ENCODE measurements at places on chromosomes 2 and 18. TPM values are rescaled to one million over a fixed set of nuclear protein-coding genes. Genes with fewer than 3 reads are reported as not detected.

Gene LCT
- total RNA-seq: not detected

Gene SUMO1
- 112 TPM for total RNA-seq

Gene SPP2
- not detected for total RNA-seq

Gene RAX
- not detected for total RNA-seq

Gene NDC80
- 24.3 TPM for total RNA-seq

Gene KIF5C
- under 0.01 TPM for total RNA-seq

Gene ANKAR
- total RNA-seq: 3.6 TPM

Gene RAB17
- total RNA-seq: 1.6 TPM

Gene ANTXR1
- 8.8 TPM for total RNA-seq

DNA sequence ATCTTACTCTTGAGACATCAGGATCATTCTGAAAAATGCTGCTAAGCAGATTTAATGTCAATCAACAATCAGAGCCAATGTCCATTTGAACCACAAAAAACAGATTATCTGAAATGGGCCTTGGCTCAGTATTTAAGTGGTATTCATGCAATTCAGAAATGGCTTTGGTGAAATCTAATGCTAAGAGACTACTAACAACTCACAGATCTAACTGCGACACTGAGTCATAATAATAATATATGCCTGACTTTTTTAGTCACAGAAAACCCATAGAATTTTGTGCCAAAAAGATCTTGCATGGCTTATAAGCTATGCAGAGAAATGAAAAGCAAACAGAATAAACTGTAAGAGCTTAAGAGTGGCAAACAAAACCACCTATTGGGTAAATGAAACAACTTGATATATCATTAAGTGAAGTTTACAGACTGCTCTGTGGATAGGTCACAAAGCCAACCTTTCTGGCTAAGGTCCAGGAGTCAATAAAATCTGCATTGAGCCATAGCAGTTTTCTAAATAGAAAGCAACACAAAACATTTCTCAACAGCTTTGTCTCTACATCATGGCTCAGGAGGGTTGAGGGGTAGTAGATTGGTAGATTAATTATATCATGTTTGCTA is 234.3 kb downstream of the LRATD1 start:
- no peak for DNase-seq

DNA sequence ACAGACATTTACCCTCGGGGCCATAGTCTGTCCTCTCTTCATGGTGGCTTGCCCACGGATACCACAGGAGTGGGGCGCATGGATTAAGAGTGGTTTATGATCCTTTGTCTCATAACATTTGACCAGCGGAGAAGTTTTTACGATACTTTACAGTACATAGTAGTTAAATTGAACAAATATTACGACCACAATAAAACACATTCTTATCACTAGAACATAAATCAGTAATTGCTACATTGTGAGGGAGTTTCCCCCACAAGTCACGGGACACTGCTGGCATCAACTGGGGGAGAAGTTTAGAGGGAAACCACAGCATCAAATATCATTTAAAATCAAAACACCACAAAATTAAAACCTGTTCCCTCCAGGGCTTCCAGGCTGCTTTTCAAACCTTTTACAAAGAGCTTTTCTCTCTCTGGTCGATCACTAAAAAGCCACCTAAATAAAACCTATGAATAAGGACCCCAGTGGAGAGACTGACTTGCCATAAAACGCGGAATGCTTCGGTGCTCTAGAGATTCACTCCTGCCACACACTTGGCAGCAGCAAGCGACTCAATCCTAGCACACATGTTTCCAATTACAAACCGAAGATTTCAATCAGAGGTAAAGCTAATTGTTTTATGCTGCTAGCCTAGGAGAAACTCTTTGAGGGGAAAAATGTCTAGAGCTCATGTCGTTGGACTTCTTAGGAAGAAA is 173.7 kb upstream of the HNRNPA3 start:
- DNase-seq: no peak

- DNase-seq: no peak
These were observed 444.9 kb downstream of the ARHGAP15 start for GRCh38 chr2:143574069-143574468.

DNA sequence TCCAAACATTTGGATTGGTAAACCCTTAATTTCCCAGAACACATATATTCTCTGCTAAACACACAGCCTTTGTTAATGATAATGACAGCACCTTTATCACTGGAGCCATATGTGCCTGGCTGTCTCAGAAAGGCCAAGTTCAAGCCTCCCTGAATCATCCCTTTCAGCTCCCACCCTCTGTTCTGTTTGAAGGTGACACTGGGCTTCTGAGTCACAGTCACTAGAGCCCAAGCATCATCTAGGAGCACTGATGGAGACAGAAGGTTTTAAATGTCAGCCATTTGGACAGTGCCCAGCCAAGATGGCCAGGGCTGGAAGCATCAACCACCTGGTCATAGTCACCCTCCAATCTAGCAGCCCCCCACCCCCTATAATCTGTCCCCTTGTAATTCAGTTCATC is 80.6 kb downstream of the NRP2 start:
- no peak for DNase-seq

- DNase-seq: no peak
These were observed 1099.4 kb upstream of the PIK3C3 start for GRCh38 chr18:40855661-40856060.

DNA sequence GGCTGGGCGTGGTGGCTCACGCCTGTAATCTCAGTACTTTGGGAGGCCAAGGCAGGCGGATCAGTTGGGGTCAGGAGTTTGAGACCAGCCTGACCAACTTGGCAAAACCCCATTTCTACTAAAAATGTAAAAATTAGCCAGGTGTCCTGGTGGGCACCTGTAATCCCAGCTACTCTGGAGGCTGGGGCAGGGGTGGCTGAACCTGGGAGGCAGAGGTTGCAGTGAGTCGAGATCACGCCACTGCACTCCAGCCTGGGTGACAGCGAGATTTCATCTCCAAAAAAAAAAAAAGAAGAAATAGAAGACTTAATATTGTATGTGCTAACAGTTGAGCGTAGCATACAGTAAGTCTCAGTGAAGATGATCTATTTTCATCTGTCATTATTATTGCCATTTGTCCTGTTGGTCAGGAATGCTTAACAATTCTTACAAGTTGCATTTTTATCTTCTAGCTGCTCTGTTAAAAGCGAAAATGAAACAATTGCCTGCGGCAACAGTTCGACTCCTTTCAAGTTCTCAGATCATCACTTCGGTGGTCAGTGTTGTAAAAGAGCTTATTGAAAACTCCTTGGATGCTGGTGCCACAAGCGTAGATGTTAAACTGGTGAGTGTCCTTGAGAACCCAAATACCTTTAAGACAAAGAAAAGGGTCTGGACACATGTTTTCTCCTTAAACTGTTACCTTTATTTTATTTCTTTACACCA is 7.2 kb downstream of the PMS1 start:
- DNase-seq: no peak

- no peak for DNase-seq
These were observed 1150.7 kb upstream of the CRIM1 start for GRCh38 chr2:35204881-35205280.

DNA sequence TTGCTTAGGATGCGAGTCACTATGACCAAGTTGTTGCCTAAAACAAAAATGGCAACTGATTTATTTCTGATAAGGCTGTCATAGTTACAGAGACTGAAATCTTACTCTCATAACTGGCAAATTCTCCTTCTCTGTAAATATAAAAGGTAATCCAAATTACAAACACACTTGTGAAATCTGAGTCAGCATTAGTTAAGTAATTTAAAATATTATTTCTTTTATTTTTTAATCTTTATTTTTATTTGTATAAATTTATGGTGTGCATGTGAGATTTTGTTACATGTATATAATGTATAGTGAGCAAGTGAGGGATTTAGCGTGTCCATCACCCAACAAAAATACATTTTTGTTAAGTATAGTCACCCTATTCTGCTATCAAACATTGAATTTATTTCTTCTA is 1342.8 kb upstream of the TMEFF2 start:
- no peak for DNase-seq

- DNase-seq: peak; percentile 51
These were observed 172.5 kb downstream of the AGAP1 start for GRCh38 chr2:235666213-235666781.

GRCh38 chr2:15789381-15790062 is 150.8 kb upstream of the MYCN start:
- DNase-seq: no peak

DNA sequence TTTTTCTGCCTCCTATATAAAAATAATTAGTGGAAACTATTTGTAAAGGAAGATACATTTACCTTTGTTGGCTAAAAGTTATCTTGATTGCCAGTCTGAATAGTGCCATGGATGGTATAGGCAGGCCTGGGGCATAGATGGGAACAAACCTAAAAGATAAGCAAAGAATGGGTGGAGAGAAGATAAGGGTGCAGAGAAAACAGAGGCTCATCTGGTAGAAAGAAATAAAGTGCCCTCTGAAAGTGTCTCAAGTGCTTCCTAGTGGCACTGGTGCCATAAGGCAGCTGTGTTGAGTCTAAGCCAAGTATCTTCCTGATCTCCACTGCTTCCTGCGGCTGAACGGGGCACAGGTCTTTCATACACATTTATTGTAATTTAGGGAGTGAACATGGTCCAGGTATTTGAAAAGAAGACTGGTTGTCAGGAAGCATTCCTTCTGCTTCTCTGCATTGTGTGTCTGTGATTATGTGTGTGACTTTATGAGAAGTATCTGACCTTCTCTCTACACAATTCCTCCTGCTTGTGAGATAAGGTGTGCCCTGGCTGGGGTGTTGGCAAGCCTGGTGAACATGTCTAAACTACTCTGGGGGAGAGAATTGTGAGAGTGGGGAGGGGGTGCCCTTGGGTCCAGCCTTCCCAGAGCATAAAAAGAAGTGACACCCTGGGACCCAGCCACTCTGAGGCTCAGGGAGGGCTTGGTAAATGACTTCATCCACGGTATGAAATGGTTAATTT is 280.5 kb downstream of the CAMKMT start:
- DNase-seq: no peak

- DNase-seq: no peak
These were observed 56.6 kb downstream of the UBE2E3 start for GRCh38 chr2:181036848-181037603.

DNA sequence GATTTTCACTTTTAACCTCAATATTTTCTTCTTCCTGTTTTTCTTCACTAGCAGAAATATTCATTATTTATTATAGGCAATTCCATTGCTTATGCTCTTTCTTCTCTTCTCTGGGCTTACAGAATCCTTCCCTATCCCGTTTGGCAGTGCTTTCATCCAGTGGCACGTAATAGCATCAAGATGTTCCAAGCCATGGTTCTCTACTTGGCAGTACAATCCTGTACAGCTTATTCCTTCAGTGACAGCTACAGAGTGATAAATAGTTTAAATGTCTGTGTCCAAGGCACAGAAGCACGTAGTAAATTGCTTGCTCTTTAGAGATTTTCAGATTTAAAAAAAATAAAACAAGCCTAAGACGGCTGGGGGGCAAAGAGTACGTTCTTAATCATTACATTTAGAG is 1964.3 kb downstream of the SUCLG1 start:
- no peak for DNase-seq

DNA sequence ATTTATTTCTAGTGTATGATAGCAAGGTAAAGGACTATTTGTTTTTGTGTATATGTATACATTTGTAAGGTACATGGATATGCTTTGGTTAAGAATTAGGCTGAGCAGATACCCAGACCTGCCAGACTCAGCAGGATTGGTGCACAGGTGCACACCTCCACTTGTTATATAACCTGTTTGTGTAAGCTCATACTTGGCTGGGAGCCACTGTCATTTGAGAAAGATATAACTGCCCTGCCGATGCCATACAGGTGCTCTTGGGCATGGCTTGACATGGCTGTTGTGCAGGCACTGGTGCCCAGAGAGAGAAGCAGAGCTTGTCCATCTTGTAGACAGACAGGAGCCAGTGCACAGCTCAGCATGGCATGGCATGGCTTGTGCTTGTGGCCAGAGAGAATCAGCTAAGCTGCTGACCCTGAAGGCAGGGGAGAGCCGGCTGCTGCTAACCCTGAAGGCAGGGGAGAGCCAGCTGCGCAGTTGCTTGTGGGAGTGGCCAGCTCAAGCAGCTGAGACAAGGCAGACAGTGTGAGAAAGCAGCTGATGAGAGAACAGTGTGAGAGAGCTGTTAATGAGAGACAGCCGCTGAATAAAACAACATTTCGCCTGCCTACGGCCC is 136.5 kb downstream of the RNF144A start:
- DNase-seq: no peak

- DNase-seq: no peak
These were observed 37.7 kb upstream of the FSHR start for GRCh38 chr2:49192036-49192435.

- no peak for DNase-seq
These were observed 145.0 kb downstream of the NAPG start for GRCh38 chr18:10670856-10671255.

GRCh38 chr18:50924372-50924771 is 43.5 kb upstream of the ELAC1 start:
- no peak for DNase-seq
